ENCODE measurements at places on chromosomes 2 and 18.

GRCh38 chr2:142791335-142791734, 86.1 kb upstream of the KYNU start:
- no peak for DNase-seq

- DNase-seq: no peak
Measured at GRCh38 chr2:96113367-96113677, 3.0 kb downstream of the ADRA2B start.

- no peak for DNase-seq
Measured at GRCh38 chr18:22045221-22045918, 124.0 kb upstream of the GATA6 start.

- DNase-seq: no peak
Measured at GRCh38 chr2:3267869-3268704, 109.5 kb downstream of the EIPR1 start.

DNA sequence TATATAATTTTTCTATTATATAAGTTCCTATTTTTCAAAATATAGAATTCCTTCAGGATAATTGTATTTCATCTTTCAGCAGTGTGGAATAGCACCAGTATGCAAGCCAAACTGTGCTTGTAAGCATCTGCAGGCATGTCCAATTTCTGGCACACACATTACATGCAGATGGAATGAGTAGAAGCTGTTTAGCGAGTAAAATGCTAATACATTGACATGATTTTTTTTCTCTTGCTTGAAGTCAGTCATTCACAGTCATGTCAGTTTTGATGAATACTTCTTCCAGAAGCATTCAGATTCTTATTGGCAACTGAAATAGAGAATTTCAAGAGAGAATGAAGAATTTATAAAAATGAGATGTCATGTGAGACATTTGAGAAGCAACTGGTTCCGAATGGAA, 109.4 kb downstream of the CERS6 start:
- no peak for DNase-seq

DNA sequence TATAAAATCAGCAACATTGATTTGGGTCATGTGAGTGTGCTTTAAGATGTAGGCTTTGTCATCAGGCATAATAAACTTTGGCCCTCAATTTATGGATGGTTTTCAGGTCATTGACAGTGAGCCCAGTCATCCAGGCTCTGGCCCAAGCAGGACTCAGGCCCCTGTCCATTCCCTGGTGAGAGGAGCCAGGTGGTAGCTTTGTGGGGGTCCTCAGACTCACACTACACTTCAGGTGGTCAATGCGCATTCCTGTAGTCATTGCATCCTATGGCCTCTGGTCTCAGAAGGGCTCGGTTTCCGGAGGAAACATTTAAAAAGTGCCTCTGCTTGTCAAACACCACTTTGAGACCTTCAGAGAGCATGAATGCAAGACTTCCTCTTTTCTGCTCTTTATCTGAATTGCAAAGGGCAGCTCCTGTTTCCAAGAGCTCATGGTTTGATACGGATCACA, 20.2 kb downstream of the LGALSL start:
- DNase-seq: peak; percentile 48

DNA sequence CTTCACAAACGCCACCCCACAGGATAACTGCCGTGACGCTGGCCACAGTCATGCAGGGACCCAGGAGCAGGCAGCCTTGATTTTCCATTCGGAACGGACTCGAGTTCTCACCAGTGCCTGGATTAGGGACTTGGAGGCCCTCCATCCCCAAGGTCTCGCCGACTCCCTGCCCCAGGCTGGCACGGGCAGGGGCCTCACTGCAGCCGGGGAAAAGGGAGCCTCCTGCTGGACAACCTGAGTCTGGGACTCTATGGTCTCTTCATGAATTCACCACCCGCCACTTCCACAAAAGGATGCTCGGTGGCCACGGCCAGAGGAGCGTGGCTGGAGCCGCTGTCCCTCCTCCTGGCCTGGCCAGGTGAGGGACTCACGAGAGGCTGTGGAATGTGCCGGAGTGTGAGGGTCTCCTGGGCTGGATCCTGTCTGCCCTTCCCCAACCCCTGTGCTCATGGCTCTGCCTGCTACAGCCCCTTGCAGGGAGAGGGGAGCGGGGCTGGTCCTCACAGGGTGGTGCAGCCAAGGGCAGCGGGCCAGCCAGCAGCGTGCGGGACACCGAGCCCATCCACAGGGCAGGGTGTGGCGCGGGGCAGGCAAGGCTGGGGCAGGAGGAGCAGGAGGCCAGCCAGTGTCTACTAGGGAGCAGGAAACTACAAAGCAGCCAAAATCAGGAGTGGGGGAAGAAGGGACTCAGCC, 42.3 kb downstream of the AQP12A start:
- DNase-seq: no peak

DNA sequence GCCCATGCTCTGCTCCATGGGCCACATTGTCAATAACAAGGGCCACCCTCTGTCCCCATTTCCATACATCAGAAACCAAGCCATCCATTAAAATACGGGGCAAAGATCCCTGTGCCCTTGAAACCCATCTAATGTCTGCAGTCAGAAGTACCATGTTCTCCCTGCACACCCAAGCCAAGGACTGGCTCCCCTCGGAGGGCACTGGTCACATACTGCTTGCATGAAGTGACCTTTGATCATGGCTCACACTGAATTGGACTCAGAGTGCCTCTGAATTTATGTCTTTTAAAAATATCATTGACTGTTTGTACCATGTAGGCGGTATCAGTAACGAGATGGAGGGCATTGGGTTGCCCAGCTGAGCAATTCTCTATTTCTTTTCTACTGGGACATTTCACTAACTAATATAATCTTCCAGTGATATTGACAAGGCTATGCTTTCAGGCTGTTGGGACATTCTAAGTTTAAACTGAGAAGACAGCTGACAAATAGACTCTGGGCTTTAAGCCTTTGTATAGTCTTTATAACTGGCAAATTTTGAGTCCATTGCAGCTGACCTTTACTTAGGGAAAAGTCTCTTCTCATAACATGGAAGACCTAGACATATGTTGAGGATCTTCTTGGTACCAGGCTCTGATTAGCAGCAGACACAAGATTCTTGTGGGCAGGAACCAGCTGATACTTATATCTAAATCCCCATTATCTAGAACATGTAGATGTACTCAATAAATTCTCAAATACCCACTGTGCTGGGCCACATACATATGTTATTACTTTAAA, 214.3 kb downstream of the MYCN start:
- DNase-seq: no peak

DNA sequence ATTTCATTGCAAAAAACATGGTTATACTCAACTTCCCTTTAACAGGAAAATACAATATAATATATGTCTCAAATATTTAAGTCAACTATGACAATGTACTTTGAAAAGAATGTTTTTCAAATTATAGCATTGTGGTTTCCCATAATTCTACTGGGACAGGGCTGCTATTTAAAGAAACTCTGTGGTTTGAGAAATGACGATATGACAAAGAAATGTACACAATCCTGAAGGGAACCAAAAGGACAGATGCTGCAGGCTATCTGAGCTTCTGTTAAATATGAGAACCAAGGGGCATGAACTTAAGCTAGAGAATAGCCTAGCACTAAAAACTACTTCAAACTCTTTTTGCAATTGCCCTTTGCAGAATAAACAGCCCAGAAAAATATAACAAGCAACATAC, 415.9 kb downstream of the GRB14 start:
- DNase-seq: no peak

DNA sequence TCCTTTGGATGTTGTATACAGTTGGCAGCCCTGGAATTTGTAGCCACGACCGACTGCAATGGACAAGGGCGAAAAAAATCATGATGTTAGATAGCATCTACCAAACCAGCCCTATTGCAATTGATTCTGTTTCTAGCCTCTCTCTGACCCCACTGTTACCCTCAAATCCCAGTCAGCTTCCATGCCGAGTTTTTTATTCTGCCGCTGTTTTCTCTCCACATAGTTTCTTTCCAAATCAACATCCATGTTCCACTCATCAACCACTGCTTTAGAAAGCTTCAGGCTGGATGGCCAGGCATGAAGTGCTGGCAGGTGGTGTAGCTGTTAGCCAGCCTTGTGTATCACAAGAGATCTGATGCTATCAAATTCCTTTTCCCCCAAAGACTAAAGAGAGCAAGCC, 272.8 kb downstream of the FIGN start:
- DNase-seq: no peak

DNA sequence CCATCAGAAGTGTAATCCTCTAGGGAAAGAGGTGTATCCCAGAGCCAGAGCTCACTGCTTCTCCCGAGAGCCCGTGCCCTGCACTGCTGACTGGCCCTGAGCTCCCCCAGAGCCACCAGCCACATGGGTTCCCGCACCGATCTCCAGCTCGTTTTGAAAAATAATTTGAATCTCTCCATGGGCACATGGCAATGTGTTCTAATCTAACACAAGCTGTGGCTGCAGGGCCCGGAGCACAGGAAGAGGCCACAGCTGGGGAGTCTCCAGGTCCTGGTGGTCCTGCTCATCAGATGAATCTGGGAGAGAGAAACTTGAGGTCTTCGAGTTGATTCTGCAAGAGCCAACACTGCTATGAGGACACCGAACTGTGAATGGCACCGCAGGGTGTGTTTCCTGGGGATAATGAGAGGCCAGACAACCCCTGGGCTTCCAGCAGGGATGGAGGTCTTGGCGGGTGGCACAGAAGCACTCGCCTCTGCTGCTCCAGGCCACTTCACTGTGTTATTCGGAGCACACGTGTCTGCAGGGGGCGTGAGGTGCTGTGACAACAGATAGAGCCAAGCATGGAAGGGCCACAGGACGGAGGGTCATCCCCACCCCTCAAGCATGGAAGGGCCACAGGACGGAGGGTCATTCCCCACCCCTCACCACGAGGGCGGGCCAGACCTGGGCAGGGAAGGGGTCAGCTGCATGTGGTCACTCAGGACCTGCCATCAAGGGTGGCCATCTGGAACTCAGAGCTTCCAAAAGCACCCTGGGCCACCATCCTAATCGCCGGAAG, 196.8 kb downstream of the NDUFA10 start:
- DNase-seq: no peak

- no peak for DNase-seq
Measured at GRCh38 chr2:119537792-119538191, 6.5 kb upstream of the CFAP221 start.

DNA sequence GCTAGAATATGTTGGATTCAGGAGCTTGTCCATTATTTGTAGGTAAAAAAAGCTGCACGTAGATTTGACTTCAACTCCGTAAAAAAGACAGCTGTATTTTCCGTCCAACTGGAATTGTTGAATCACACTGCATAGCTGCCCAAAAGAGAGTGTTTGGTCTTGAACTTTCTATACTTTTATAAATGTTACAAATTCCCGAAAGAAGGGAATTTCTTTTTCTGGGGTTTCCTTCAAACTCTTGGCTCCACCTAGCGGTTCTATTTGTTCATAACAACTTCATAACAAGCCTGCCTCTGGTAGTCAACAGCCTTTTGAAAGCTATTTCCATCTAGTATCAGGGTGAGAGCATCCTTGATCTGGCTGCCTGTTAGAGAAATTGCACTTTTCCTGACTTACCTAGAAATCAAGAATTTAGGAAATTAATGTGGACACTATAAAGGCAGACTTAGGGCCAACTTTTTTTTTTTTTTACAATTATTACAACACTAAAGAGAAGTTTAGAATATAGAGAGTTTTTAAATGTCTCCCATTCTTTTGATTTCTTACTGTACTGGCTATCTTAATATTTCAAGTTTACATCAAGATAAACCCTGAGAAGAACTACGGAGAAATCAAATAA, 48.1 kb downstream of the TMEM185B start:
- peak; percentile 61 for DNase-seq

GRCh38 chr2:96815326-96816126, 542 bp upstream of the CNNM3 start:
- no peak for DNase-seq

- no peak for DNase-seq
Measured at GRCh38 chr2:27571681-27572080, 11.2 kb upstream of the ZNF512 start.

DNA sequence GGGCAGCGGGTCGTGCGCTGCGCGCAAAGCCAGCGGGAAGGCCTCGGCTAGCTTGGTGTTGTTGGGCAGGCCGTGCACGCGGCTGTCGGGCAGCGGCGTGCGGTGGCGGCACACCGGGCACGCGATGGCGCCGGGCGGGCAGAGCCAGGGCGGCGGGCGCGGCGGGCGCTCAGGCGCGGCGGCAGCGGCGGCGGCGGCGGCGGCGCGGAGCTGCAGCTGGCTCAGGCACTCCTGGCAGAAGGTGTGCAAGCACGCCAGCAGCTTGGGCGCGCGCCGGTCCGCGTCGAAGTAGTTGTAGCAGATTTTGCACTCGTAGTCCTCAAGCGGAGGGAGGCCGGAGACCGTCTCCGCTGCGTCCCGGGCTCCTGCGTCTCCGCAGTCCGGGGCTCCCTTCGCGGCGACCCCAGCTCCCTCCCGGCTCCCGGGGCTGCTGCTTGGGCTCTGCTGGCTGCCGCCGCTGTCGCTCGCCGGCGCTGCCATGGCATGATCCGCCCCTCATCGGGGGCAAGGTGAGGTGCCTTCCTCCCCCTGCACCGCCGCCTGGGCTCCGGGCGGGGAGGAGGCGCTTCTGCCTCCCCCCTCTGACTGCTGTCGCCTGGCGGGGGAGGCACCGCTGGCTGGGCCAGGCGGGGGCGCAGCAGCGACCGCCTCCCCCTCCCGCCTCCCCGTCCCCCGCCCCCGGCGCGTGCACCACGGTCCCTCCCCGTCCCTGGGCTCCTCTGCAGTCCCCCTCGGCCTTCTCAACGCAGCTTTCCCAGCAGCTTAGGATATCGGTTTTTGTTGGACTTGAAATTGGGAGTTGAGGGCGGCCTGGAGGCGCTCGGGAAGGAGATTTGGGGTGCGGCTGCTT, 21.0 kb upstream of the PAX3 start:
- DNase-seq: no peak

- DNase-seq: no peak
Measured at GRCh38 chr2:67991456-67991855, 71.3 kb downstream of the C1D start.

DNA sequence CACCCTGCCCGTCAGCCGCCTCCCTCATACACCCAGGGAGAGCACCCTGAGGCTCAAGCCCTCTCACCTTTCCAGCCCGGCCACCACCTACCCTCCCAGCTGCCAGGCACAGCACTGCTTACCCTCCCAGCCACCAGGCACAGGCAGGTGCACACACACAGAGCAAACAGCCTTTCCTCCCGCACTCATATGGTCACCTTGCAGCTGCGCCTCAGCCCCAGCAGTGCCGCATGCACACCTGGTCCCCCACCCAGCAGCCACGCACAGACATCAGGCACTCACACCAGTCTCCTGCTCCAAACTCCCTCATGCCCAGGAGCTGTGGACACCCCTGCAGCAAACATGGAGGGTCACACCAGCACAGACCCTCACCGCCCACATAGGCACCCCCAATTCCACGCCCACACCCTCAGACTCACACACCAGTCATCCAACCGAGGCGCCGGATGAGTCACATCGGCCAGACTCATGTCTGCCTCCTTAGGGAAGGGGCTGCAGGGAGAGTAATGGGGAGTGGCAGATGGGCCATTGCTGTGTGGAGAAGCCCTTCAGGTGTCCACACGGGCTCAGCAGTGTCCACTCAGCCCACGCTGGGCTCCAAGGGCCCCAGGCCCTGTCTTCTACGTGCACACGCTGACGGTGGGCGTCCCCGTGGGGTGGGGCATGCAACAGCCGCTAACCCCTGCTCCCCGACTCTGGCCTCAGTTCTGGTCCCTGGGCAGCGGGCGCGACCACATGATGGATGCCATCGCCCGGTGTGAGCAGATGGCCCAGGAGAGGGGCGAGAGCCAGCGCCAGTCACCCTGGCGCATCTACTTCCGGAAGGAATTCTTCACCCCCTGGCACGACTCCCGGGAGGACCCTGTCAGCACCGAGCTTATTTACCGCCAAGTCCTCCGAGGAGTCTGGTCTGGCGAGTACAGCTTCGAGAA, 22.3 kb upstream of the GPR17 start:
- DNase-seq: no peak

GRCh38 chr2:127527001-127527804, 914 bp upstream of the IWS1 start:
- DNase-seq: no peak

GRCh38 chr2:10752236-10752635, 30.8 kb downstream of the ATP6V1C2 start:
- no peak for DNase-seq
